Motor neuron (in vitro differentiated cells): ENCODE measurements at places on chromosomes 13 and 19. TPM values are rescaled to one million over a fixed set of nuclear protein-coding genes. Genes with fewer than 3 reads are reported as not detected.

GRCh38 chr19:10402441-10403038 is 802 bp downstream of the CDC37 start:
- ATAC-seq, result peak; percentile 1

DNA sequence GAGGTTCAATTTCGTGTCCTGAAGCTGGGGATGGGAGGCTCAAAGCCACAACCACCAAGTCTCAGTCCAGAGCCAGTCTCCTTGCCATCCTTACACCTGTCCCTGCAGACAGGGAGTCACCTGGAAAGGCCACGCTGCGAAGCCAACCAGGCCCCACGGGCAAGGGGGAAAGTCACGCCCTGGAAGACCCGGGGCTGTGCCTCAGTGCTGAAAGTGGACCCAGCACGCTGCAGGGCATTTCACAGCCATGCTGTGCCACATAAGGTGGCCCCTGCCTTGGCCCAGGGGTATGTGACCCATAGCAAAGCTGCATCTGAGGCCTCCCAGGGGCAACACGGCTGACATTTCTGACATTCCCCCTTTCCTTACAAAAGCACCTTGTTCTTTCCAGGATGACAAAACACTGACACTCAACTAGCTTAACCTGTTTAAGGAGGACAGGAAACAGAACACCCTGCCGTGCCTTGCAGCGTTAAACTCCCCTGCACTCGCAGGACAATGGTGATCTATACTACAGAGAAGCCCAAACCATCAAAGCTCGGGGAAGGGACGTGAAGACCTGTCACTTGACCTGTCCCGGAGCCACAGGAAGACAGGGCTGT is 14.8 kb downstream of the CHERP start:
- no peak for ATAC-seq

GRCh38 chr13:95948656-95949055 is 104.5 kb downstream of the UGGT2 start:
- no peak for ATAC-seq

DNA sequence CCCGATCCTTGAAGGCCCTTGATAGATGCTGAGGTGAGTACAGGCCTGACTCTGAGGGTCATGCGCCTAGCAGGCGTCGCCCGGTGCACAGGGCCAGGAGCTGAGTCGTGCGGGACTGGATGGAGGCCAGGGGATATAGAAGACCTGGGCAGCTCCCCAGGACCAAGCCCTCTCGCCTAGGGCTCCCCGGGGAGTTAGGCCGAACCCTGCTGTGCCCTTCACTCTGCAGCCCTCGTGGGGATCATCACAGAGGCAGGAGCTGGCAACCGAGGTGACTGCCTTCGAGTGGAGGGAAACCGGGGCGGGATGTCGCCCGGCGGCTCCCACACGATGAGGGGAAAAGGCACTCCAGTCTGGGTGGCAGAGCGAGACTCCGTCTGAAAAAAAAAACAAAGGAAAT is 11.7 kb downstream of the CSNK1G2 start:
- ATAC-seq, result no peak

- no peak for ATAC-seq
Observed at GRCh38 chr19:13526552-13526951, 20.3 kb upstream of the CACNA1A start.

DNA sequence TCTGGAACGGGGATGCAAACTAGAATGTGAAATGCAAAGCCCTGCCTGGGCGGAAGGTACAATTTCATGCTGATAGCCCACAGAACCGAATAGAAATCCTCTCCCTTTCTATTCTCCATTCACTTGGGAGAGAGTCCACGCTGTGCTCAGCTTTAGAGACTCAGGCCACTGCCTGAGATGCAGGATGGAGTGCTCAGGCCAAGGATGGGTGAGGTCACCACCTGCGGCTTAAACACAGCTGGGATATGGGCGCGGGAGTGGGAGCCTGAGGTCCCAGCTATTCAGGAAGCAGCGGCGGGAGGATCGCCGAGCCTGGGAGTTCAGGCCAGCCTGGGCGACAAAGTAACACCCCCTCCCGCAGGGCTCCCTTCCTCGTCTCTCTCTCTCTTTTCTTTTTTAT is 446 bp upstream of the ZNF83 start:
- peak; percentile 33 for ATAC-seq

DNA sequence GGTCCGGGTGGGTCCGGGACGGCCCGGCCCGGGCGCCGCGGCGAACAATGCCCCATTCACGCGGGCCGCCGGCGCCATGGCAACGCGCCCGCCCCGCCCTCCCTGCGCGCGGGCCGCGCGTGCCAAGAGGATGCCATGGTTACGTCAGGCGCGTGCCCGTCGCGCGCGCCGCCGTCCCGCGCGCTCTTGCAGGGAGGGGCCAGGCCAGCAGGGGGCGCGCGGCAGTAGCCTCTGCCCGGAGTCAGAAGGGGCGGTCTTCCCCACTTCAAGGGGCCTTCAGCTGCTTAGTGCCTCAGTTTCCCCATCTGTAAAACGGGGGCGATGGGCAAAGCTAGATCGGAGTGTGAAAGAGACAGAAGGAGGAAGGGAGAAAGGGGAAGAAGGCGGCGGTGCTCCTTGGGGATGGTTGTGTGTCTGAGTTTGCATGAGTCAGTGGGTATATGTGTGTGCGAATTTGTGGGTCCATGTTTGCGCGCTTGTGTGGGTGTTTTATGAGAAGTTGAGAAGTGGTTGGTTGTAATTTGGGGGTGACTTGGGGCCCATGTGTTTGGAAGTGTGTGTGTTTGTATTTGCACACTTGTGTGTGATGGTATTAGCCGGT is 11.6 kb upstream of the NFIX start:
- peak; percentile 62 for ATAC-seq

DNA sequence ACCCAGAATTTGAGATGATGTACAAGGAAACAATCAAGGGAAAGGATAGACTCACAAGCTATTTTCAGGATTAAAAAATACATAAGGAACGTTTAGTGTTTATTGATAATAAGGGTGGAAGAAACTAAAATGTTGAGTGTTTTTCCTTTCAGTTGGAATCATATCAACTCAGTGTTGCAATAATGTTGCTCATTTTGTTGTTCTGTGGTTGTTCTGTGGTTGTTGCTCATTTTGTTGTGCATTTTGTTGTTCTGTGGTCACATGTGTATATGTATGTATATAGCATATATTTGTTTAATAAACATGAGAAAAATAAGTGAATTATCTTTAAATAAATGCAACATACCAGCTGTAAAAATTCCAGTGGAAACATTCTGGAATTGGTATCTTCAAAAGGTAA is 262.4 kb upstream of the SPRY2 start:
- ATAC-seq, result no peak

GRCh38 chr19:19321141-19321577 is 530 bp downstream of the MAU2 start:
- no peak for ATAC-seq

- ATAC-seq, result no peak
Observed at GRCh38 chr19:13505164-13505695, 1.0 kb downstream of the CACNA1A start.

DNA sequence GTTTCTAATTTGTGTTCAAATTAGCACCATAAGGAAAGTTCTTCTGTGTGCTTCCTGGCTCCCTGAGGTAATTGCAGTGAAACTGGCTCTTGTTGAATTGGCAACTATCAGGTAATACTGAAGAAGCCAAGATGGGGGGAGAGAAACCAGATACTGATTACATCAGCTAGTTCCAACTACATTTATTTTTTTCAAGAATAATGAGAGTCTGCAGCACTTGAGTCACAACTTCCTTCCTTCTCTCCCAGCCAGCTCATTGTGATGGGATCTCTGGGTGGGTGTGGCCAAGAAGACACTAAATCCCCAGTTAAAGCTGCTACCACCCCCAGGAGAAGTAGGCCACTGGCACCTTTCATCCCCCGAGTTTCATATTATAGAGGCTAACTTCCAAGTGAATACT is 100.7 kb upstream of the RXFP2 start:
- no peak for ATAC-seq

GRCh38 chr13:51453207-51453958 is 547 bp upstream of the INTS6 start:
- peak; percentile 68 for ATAC-seq

- ATAC-seq, result peak; percentile 70
Observed at GRCh38 chr19:18007044-18007916, 690 bp upstream of the ARRDC2 start.

DNA sequence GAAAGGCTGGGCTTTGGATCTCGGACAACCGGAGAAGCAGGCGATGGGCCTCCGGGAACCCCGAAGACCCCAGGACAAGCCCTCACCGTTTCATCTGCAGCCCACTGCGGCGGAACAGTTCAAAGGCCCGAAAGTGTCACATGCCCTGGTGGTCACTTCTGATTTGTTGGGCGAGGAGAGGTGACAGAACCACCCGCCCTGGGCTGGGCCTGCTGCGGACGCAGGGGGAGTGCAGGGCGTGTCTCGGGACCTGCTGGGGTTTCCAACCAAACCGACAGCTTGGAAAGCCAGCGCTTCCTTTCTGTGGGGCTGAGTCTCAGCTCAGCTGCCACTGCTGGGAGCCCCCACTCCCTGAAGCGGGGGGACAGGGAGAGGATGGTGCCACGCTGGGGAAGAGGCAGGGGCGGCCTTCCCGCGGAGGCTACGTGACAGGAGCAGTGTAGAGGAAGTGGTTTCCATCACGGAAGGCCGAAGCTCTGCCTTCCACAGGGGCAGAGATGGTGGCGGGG is 22.8 kb upstream of the ZBTB7A start:
- ATAC-seq, result no peak

GRCh38 chr13:24271601-24272451 is 37.6 kb upstream of the C1QTNF9 start:
- peak; percentile 52 for ATAC-seq

DNA sequence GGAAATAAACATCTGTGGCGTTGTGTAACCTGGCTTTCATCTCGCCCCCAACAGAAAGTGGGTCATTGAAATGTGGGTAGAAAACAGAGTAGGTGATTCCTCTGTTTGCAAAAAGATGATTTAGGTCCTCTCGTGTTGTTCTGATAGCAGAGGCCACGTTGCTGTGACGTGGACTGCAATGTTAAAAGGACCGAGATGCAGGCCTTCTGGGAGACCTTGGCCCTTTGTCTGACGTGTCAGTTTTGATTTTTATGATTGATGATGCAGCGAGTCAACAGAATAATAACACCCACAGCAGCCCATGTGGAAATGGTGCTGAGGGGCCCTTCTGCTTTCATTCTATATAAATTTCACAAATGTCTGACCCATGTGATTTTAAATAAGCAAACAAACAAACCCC is 68.9 kb downstream of the FGF9 start:
- ATAC-seq, result peak; percentile 35

DNA sequence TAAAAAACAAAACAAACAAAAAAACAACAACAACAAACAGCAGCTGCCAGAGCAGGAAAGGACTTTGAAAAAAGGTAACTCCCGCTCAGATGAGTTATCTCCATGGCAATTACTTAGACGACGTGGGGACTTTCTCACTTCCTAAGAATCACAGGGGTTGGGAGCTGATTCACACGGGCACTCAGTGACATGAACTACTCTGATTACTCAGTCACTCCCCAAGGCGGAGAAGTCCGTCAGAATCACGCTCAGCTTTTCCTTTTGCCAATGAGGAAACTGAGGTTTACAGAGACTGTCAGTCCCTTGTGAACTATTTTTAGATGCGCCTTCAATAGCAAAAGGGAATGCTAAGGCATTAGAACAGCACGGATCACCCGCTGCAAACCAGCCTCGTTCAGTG is 32.3 kb upstream of the MATK start:
- ATAC-seq, result no peak

DNA sequence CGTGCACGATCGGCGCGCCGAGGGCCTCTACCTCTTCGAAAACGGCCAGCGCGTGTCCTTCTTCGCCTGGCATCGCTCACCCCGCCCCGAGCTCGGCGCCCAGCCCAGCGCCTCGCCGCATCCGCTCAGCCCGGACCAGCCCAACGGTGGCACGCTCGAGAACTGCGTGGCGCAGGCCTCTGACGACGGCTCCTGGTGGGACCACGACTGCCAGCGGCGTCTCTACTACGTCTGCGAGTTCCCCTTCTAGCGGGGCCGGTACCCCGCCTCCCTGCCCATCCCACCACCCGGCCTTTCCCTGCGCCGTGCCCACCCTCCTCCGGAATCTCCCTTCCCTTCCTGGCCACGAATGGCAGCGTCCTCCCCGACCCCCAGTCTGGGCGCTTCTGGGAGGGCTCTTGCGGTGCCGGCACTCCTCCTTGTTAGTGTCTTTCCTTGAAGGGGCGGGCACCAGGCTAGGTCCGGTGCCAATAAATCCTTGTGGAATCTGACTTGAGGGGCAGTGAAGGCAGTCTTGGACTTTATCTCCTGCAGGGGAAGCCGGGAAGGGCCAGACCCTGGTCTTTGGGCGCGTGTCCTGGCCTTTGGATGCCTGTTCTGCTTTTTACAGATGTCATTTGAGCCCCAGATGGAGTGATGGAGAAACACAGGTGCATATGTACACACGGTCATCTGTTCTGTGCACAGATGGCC is 2.2 kb downstream of the CLEC11A start:
- ATAC-seq, result peak; percentile 39

DNA sequence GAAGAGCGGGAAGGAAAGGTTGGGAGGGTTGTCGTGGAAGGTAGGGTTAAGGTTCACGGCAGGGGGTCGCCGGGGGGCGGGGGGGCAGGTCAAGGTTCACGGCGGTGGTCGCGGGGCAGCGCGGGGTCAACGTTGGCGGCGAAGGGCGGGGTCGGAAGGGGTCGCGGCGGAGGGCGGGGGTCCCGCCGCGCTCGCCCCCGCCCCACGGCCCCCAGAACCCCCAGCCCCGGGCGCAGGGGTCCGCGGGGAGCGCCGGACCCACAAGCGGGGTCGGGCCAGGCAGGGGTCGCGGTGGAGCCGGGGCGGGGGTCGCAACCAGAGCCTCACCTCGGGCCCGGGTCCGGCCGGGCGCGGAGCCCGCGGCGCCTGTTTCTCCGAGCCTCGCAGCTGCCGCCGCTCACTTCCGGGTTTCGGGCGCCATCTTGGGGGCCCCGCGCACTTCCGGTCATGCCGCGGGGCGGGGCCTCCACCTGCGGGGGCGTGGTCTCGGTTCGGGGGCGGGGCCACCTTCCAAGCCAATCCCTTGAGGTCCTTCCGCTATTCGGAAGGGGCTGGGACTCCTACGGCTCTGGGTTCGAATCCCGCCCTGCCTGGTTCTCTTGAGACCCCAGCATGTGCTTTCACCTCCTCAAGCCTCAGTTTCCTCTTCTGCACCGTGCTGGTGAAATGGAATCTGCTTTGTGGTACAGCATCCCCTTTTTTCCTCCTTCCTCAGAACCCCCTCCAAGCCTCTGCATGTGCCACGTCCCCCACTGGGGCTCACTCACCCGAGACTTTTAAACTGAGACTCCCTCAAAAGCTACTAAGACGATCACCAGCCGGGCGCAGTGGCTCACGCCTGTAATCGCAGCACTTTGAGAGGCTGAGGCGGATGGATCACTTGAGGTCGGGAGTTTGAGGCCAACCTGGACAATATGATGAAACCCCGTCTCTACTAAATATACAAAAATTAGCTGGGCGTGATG is at the start of gene SBNO2:
Gene SBNO2, minus strand, starts transcription at position 424 of the 965 bp plus-strand sequence. CDS start 19,992 bp downstream, outside the sequence.
- ATAC-seq, result peak; percentile 39

GRCh38 chr13:110912651-110913051 is 2.2 kb downstream of the ANKRD10 start:
- no peak for ATAC-seq

- no peak for ATAC-seq
Observed at GRCh38 chr19:16064209-16064889, 11.9 kb upstream of the TPM4 start.

- peak; percentile 53 for ATAC-seq
Observed at GRCh38 chr13:50529154-50529882, 314.2 kb downstream of the DLEU7 start.

- ATAC-seq, result peak; percentile 71
Observed at GRCh38 chr19:44845612-44846454, at the start of gene NECTIN2. Gene NECTIN2, plus strand, starts transcription at chr19:44846297. Its CDS starts 229 bp downstream, at chr19:44846526.

Gene TEX26
- total RNA-seq, result 0.27 TPM in 1 of 2 replicates, not detected in the other

Gene KXD1
- 87.3 and 106 TPM in 2 replicates for total RNA-seq

Gene EID2B
- 10.4 and 12.9 TPM in 2 replicates for total RNA-seq

Gene TJP3
- total RNA-seq, result 1.4 and 1.5 TPM in 2 replicates

Gene C1QTNF9B
- 0.63 and 1.2 TPM in 2 replicates for total RNA-seq

Gene PLIN3
- 6.7 and 6.9 TPM in 2 replicates for total RNA-seq

Gene SBSN
- 0.36 and 1.9 TPM in 2 replicates for total RNA-seq

Gene PSG1
- total RNA-seq, result 0.45 and 0.86 TPM in 2 replicates

Gene LACC1
- 3.1 and 3.4 TPM in 2 replicates for total RNA-seq
